ENCODE measurements at places on chromosomes 5 and 9. TPM values are rescaled to one million over a fixed set of nuclear protein-coding genes. Genes with fewer than 3 reads are reported as not detected.

DNA sequence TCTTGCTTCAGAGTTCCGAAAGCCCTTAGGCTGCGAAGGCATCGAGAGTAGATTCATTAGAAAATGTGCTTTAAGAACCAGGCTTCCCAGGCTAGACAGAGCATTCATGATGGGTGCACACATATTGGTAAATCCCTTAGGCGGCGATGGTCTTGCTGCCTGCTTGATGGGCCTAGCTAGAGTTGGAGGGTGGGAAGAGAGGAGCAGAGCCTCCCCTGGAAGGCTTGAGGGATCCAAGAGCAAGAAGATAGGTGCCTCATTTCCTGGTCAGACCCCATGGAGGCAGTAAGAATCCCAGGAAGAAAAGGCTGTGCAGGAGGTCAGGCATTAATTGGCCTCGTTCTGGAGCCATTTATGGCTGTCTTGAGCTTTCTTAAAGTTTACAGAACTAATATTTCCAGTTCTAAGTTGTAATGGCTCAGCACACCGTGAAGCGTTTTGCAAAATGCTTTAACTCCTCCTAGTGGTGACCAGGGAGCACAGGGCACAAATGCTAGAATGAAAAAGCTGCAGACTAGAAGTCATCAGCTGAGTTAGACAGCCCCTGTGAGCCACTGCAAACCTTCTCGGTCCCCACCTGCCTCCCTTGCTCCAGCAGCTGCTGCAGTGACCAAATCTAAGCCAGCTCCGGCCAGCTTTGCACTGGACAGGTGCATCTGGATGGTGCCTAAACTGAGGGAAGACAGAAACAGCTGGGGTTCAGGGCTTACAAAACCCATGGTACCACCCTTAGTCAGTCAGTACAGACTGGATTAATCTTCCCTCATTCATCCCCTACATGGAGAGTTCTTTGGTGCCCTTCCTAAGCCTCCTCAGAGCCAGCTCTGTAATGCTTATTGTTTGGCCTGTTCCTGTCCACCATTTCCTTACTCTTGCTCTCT is 14.7 kb downstream of the SLC45A2 start:
- DNase-seq: no peak

DNA sequence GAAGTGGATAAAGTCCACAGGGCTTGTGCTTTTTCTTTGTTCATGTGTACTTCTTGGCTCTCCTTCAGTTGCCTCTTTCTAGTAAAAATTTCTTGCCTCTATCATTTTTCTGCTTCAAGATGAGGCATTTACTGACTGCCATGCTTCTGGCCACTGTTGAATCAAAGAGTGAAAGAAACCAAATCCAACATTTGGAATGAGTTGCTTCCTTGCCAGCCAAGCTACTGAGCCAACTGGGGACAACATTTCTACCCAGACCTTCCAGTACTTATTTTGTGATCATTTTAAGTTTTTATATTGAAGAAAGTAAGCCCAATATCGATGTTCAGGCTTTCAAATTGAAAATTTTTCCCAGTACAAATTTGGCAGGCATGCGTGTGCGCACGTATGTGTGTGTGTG is 73.2 kb downstream of the SNCAIP start:
- DNase-seq: no peak

DNA sequence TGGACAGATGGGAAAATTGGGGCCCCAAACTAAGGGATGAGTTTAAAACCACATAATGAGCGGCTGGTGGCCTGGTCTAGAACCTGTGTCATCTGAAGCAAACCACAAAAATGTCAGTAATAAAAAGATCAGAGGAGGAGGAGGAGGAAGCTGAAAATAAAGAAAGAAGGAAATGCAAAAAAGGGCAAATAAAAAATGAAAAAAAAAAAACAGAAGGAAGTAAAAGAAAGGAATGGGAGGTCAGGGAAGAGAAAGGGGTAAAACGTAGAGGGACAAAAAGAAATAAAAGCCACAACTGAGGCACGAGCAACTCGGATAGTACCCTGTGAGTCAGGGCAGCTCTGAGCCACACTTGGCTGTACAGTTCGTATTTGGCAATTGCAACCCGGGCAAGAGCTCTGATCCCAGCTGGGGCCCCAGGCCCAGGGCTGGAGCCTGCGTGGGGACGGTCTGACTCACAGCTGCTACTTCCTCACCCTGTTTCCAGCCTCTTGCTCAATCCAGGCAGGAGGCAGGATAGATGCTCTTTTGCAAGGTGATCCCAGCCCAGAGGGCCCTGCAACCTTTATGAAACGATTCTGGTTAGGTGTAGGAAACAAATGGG is 137.9 kb upstream of the TRIM32 start:
- DNase-seq: peak; percentile 47

GRCh38 chr9:136082496-136083361 is 12.4 kb downstream of the NACC2 start:
- DNase-seq: no peak

Gene INSL4
- not detected for total RNA-seq

GRCh38 chr5:55509097-55509496 is 25.7 kb downstream of the PLPP1 start:
- DNase-seq: no peak

DNA sequence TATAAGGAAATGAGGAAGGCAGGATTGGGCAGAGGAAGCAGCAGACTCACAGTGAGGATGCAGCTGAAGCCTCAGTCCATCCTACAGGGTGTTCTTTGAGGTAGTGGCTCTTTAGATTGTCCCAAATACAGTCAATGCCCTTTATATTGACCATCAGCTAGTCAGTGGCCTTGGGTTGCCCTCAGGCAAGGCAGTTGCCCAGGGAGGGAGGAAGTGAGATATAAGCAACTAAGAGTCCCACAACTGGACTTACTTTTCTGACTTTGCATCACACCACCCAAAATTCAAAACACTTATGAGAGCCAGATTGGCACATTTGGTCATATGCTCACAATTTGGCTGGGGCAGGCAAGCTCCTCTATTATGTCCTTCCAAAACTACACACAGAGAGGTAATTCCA is 9.4 kb upstream of the SLC12A2 start:
- DNase-seq: no peak

Gene ZNF608
- 7.6 TPM for total RNA-seq

GRCh38 chr9:120734607-120735410 is 20.5 kb upstream of the MEGF9 start:
- no peak for DNase-seq

GRCh38 chr5:58259685-58260152 is 200.2 kb downstream of the PLK2 start:
- no peak for DNase-seq

GRCh38 chr5:135219868-135220267 is 179.2 kb downstream of the MACROH2A1 start:
- DNase-seq: no peak

Gene CDH9
- not detected for total RNA-seq

- DNase-seq: no peak
Measured at GRCh38 chr5:1643651-1644392, 120.1 kb upstream of the LPCAT1 start.

GRCh38 chr9:91348191-91348807 is 13.4 kb downstream of the AUH start:
- DNase-seq: no peak

Gene CDKN2AIPNL
- 10.8 TPM for total RNA-seq

DNA sequence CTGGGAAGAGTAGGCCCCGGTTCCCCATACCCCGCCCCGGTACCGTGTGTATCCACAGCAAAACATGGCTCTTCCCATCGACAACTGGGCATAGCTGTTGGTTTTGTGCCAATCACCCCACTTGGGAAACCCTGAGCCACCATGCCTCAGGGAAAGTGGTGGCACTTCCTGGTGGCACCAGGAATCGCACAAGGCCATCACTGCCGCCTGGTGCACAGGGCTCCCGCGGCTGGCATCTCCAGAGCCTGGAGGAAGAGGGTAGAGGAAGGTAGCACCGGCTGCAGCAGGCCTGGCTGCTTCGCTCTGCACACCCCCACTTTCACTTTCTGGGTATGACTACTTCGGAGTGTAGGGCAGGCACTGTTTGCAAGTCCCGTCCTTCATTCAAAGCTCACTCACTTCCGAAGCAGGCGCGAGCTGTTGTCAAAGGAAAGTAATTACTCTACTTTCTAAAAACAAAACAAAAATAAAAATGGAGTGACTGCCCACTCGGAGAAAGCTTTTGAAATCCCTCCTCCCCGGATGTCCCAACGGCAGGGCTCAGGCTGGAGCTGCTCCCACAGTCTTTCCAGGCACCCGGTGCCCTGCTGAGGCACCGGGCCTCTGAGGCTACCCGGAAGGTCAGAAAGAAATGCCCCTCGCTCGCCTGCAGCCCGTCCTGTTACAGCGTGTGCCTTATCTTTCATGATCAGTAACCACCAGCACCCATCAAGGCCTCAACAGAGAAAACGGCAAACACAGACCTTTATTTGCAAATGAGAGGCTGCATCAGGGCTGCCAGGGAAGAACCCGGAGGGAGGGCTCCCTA is 2.0 kb downstream of the BRD3 start:
- peak; percentile 45 for DNase-seq

DNA sequence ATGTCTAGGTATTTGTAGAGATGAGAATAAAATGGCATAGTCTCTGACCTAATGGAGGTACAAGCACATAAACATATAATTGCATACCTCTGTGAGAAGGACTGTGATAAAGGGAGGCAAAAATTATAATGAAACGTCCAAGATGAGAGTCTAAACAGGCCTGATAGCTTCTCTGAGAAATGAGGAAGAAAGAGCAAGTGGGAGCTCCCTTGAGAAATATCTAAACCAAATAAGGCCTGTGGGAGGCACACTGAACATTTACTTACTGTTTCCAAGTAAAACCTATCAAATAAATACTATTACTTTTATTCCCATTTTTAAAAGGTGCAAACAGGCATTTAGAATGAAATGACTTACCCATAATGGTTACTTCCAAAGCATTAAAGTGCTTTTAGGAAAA is 125.6 kb upstream of the PAPPA start:
- no peak for DNase-seq

Gene PCDHB2
- total RNA-seq: 0.08 TPM
